ENCODE measurements at places on chromosomes 16 and 17.

GRCh38 chr17:51499897-51500296 is 239.6 kb downstream of the UTP18 start:
- DNase-seq = no peak

- no peak for DNase-seq
Measured at GRCh38 chr17:17220529-17220928, 14.4 kb upstream of the PLD6 start.

- DNase-seq = no peak
Measured at GRCh38 chr16:77591347-77591746, 131.0 kb upstream of the NUDT7 start.

- DNase-seq = no peak
Measured at GRCh38 chr17:2351269-2351668, 14.0 kb downstream of the SGSM2 start.

DNA sequence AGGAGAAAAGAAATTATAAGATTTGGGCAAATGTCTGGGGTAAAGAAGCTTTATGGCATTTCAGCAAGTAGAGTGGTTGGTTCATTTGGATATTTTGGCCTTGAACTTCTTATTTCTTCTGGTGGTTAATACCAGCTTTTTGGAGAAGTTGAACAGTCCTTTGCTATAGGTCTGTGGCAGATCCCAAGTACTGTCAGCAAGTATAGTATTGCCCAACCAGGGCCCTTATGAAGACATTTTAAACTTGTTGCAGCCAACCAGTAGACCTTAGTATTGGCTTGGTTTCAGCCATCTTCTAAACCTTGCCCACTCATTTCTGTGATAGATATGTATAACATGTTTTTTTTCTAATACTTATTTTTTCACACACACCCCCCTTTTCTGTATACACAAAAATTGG is 2.2 kb downstream of the SP2 start:
- DNase-seq = no peak

DNA sequence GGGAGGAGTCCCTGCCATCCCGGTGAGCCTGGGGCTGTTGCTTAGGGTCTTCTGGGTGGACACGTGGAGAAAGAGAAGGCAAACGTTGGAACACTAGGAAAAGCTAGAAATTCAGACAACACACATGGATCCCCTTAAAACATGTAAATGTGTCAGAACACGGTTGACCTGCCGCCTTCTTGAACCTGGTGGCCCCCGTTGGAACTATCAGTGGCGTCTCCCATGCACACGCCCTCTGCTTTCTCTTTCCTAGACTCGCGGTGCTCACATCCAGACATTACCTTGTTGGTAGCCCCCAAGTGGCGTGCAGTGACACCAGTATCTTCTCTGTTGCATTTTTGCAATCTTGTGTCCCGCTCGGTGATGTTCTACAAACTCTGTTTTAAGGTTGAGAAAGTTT is 18.6 kb downstream of the CIBAR2 start:
- no peak for DNase-seq

GRCh38 chr16:66290431-66290830 is 76.1 kb upstream of the CDH5 start:
- no peak for DNase-seq

GRCh38 chr16:15427648-15428239 is 6.6 kb upstream of the BMERB1 start:
- DNase-seq = peak; percentile 60
